ENCODE measurements at places on chromosomes 4 and X.

- DNase-seq: no peak
Observed at GRCh38 chrX:38275615-38276014, 51.7 kb downstream of the RPGR start.

DNA sequence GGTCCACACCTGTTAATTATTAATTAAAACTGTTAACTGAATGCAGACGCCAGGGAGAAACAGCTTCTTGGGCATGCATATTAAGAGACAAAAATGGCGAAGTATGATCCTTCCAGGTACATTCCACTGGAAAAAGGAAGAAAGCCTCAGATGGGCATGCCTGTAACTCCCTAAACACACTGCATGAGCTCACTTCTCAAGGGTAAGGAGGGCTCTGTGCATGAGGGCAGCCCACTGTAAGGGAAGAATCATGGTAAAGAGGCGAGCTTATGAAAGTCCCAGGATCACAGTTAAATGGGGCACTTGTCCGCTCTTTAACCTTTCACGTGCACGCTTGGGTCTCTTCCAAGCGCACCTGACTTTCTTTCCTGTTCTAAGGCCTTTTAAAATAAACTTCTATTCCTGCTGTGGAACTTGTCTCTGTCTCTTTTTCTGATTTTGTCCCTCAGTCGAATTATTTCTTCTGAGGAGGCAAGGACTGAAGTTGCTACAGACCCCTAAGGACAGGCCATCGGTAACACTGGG, 321.7 kb downstream of the PPP1R2C start:
- no peak for DNase-seq

DNA sequence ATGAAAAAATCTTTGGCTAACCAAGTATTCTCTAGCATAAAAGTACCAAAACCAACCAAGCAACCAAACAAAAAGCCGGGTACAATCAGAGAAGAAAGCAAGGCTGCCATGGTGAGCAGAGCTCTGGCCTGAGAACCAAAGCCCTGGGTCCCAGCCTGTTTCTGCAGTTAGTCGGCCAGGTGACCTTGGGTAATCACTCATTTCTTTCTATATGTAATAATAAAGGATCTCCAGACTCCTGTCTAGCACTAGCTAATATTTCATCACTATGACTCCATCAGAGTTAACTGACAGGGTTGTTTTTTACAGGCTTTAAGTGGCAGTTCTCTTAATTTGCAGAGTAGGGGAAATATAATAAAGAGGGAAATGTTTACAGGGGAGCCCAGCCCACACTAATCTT, 34.0 kb upstream of the RASGEF1B start:
- DNase-seq: no peak

DNA sequence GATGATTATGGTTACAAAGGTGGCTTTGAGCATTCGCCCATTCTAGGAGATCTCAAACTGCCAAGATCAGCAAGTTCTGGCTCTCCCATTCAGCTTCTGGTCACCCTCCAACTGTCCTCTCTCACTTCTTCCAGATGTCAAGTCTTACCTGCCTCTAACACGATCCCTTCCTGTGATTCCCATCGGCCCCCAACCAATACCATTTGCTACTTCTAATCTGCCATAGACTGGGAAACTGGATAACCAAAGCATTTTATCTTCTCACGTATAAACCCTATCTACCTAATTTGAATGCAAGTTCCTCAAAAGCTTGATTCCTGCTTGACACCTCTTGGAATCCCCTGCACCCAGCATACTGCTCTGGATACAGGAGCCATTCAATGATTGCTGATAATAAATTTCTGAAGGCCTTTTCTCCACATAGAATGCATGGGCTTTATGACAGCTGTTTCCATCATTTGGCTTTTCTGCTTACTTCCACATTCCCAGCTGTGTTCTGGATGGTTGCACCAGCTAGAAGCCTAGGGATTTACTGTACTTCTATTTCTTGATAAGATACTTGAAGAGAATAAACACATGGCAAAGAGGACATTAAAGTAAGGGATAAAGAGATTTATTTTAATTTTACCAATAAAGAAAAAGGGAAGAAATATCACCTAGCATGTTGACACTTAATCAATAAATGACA, 9.6 kb downstream of the GPC4 start:
- no peak for DNase-seq

- DNase-seq: peak; percentile 77
Observed at GRCh38 chrX:149527705-149528104, 13.1 kb upstream of the EOLA1 start.

GRCh38 chr4:141814499-141814898, 178.1 kb downstream of the IL15 start:
- no peak for DNase-seq

- peak; percentile 51 for DNase-seq
Observed at GRCh38 chr4:153152501-153153338, 51.5 kb upstream of the TRIM2 start.

GRCh38 chr4:10079256-10079655, 37.3 kb downstream of the WDR1 start:
- DNase-seq: no peak

DNA sequence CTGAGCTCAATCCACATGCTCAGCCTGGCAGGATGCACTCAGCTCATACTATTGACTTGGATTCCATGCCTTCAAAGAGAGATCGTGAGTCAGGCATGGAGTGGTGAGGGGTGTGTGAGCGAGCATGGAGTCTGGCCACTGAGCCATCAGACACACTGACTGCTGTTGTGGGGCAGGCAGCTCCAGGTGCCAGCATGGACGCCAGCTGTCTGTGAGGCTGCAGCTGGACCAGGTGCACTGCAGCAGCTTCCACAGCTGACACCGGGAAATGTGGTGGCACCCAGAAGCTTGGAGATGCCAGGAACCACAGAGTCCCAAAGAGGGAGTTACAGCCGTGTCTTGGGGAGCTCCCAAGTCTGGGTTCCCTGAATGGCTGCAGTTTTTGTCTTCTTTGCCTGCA, 1026.4 kb upstream of the ADGRL3 start:
- no peak for DNase-seq

GRCh38 chr4:85459736-85460135, 15.2 kb upstream of the ARHGAP24 start:
- DNase-seq: no peak

DNA sequence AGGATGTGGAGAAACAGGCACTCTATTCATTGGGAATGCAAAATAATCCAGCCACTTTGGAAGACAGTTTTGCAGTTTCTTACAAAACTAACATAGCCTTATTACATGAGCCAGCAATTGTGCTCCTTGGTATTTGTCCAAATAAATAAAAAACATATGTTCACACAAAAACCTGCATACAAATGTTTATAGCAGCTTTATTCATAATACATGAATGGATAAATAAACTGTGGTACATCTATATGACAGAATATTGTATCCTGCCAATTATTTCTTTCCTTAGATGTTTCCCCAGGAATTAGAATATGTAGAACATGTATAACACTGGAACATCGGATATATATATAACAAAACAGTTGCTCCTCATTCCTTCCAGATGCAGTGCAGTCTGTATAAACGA, 57.7 kb upstream of the VEGFC start:
- no peak for DNase-seq

GRCh38 chr4:24056289-24056688, 166.4 kb upstream of the PPARGC1A start:
- no peak for DNase-seq

DNA sequence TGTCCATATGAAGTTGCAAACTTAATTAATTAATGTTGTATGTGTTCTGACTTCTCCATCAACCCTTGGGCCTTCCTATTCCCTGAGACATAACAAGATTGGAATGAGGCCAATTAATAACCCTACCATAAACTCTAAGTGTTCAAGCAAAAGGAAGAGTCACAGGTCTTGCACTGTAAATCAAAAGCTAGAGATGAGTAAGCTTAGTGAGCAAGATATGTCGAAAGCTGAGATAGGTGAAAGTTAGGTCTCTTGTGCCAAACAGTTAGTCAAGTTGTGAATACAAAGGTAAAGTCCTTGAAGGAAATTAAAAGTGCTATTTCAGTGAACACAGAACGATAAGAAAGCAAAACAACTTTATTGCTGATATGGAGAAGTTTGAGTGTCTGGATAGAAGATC, 58.2 kb upstream of the GPRIN3 start:
- DNase-seq: no peak

- no peak for DNase-seq
Observed at GRCh38 chr4:149065753-149066152, 623.5 kb upstream of the NR3C2 start.

- no peak for DNase-seq
Observed at GRCh38 chrX:135408794-135409193, 12.9 kb upstream of the SMIM10L2A start.

- DNase-seq: no peak
Observed at GRCh38 chrX:29913647-29914046, 301.7 kb upstream of the MAGEB2 start.

- DNase-seq: peak; percentile 35
Observed at GRCh38 chr4:53702334-53703266, 111.3 kb upstream of the LNX1 start.

DNA sequence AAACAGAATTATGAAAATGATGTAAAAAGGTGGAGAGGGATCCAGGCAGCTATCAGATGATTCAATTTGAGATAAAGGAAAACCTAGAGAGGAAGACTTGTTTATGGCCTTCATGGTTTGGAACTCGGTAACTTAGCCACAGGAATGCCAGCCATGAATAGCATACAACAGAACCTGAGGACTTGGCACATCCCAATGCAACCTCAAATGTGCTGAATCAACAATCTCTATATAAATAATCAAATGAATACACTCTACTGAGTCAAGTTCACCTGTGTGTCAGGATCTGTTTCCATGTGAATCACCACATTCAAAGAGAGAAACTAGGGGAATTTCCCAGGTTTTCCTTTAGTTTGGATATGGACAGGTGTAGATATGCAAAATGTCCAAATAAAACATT, 86.9 kb downstream of the MBNL3 start:
- DNase-seq: no peak

- DNase-seq: no peak
Observed at GRCh38 chr4:33427676-33428075, 2707.5 kb downstream of the PCDH7 start.

GRCh38 chrX:150200820-150201287, 162.3 kb upstream of the MAMLD1 start:
- peak; percentile 1 for DNase-seq

- no peak for DNase-seq
Observed at GRCh38 chrX:19057856-19058255, 64.4 kb downstream of the ADGRG2 start.

- no peak for DNase-seq
Observed at GRCh38 chrX:109301177-109301576, 180.7 kb downstream of the GUCY2F start.

DNA sequence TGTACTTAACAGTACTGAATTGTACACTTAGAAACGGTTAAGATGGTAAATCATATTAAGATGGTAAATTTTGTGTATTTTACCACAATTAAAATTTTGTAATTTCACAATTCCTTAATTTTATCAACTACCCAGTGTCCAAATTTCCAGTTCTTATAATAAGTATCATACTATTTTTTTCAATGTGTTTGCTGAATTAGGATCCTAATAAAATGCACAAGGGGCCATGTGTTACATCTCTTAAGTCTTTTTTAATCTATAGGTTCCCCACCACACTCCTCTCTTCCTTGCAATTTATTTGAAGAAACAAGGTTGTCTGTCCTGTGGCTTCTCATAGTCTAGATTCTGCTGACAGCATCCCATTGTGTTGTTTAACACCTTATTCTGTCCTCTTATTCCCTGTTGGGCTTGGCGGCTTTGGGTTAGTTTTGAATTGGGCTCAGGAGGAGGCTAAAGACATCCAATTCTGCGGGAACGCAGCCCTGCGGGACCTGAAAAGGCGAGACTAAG, 533 bp upstream of the SYAP1 start:
- no peak for DNase-seq

DNA sequence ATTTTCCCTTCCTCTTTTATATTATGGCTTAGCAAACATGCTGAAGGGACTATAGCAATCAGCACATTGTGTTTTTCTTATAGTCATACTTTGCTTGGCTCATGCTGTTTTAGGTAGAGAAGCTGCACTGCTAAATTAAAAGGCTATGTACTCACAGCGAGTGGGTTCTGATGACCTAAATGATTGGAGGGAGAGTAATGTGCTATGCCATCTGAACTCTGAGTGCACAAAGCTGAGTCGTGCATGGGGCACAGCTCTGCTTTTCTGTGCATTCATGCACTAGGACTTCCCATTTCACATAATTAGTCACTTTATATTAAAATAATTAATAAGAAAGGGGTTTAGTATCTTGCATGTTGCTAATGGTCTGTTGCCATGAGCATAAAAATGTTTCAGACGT, 132.7 kb upstream of the ADGRL3 start:
- no peak for DNase-seq

DNA sequence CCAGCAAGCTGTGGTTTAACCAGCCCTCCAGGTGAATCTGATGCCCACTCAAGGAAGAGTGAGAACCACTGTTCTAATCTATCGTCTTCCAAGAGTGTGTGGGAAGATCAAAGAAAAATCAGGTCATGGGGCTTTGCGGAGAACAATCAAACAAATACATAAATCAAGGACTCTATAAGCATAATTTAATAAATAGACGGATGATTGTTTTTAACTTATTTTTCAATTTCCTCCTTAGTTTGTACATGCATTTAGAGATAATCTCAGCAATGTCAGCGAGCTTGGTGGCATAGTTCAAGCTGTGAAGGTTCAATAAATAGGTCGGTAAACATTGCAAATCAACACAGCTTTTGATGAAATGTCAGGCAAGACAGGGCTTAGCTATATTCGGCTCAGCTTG, 84.9 kb downstream of the DMD start:
- no peak for DNase-seq

GRCh38 chrX:14496674-14497073, 32.7 kb upstream of the GLRA2 start:
- DNase-seq: peak; percentile 4

GRCh38 chr4:40831146-40831907, 81.6 kb downstream of the NSUN7 start:
- DNase-seq: no peak

GRCh38 chr4:54230484-54231418, 1.7 kb downstream of the PDGFRA start:
- DNase-seq: no peak

GRCh38 chrX:34884817-34885216, 57.8 kb upstream of the FAM47B start:
- DNase-seq: no peak

- DNase-seq: no peak
Observed at GRCh38 chr4:41256131-41256739, 493 bp upstream of the UCHL1 start.

- no peak for DNase-seq
Observed at GRCh38 chr4:130478406-130478805, 1382.5 kb downstream of the C4orf33 start.

- no peak for DNase-seq
Observed at GRCh38 chr4:113594231-113594556, 167.3 kb downstream of the CAMK2D start.

Data from CD4-positive, alpha-beta T cell treated with Interleukin-4 for 1 hour (primary cell).